KBM-7 (cell line): ENCODE measurements at places on chromosomes 11 and 22.
A peak's percentile ranks its signal among the peaks of the same experiment; 100 is the strongest.

- no peak for DNase-seq
Measured at GRCh38 chr11:86933891-86934581, 21.2 kb downstream of the FZD4 start.

DNA sequence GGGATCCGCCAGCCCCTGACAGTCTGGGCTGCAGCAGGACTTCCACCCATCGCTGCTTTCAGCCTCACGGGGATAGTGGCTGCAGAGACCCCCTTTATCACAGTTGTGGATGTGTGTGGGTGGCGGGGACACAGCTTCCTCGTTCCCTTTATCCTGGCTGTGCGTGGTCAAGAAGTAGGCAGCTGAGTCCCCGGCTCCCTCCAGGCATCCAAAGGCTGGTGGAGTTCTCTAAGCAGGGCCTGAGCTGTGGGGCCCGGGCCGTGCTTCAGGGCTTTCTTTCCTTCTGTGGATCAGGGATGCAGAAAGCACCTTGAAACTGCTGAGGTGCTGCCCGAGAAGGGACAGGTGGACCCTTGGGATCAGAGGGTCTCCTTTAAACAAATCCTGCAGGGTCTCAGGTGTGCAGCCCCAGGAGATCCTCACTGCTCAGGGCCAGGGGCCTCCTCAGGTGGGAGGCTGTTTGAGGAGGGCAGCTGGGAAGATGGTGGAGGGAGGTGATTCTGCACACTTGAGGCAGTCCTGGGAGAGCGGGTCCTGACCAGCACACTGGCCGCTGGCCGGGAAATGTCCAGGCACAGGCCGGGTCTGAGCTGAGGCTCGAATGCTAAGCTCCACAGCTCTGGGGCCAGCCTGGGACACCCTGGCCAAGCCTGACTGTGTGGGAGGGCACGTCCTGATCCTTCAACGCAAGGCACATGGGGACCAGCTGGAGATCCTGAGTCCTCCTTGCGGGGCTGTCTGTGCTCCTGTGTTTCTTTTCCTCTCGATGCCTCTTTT is 1024.3 kb downstream of the BRD1 start:
- no peak for DNase-seq

- no peak for DNase-seq
Measured at GRCh38 chr11:104148074-104148473, 15.9 kb downstream of the PDGFD start.

- DNase-seq = no peak
Measured at GRCh38 chr11:111731821-111732220, 34.4 kb downstream of the PPP2R1B start.

- no peak for DNase-seq
Measured at GRCh38 chr11:15754221-15754620, 602.1 kb downstream of the SOX6 start.

DNA sequence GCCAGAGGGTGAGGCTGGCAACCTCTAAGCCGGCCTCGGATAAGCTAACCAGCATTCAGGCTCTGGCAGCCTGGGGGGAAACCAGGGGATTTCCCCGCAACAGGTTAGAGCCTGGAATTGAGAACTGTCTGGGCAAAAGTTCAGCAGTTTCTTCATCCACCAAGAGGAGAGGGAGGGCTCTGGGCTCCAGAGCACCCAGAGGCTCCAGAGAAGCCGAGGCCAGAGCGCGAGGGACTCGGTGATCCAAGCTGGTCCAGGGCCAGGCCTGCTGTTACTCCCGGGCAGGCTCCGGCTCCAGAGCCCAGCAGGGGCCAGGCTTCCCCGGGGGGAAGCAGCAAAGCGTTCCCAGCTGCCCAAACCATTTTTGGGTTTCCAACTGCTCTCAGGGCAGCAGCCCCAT is 13.3 kb upstream of the SH3BP1 start:
- DNase-seq = no peak

DNA sequence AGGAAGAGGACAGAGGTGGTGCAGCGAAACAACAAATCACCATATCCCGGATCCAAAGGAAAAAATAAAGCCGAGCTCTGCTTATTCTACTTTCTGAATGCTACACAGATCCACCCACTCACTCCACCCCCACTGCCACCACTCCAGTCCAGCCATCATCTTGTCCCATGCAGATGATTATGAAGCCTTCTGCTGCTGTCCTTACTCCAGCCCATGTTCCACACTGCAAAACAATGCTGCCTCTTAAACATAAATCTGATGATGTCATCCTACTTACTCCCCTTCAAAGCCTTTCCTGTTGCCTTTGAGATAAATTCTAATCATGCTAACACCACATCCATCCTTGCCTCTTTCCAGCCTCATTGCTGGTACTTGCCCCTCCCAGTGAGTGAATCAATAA is 6.5 kb upstream of the DRD2 start:
- no peak for DNase-seq

GRCh38 chr11:71282581-71283351 is 30.4 kb upstream of the SHANK2 start:
- no peak for DNase-seq

DNA sequence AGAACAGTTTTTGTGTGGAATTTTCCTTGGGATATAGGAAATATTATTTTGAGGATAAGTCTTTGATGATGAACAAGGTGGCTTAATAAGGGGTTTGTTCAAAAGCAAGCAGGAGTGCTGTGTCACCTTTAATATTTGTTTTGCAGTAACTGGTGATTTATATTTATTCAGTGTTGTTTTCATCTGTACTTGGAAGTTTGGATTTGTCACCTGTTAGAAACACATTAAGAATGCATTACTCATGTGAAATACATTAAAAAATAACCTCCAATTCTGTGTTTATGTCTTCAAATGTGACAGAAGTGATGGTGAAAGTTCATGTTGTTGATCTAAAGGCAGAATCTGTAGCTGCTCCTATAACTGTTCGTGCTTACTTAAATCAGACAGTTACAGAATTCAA is 70.5 kb downstream of the DKK3 start:
- no peak for DNase-seq

DNA sequence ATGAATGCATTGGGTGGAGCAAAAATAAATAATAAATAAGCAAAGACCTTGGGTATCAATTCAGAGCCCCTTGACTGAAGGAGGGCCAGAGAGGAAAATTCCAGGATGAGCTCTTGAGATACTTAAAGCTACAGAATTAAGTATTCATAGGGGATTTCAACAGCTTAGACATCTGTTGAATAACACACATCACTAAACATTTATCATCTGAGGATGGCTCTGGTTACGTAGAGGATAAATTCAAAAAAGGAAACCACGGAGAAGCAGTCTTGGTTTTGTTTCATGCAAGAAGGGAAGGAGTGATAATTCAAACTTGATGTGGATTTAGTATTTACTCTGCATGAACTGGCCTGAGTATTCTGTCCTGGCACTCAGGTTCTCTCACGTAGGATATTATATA is 29.8 kb downstream of the ARHGAP42 start:
- DNase-seq = no peak

DNA sequence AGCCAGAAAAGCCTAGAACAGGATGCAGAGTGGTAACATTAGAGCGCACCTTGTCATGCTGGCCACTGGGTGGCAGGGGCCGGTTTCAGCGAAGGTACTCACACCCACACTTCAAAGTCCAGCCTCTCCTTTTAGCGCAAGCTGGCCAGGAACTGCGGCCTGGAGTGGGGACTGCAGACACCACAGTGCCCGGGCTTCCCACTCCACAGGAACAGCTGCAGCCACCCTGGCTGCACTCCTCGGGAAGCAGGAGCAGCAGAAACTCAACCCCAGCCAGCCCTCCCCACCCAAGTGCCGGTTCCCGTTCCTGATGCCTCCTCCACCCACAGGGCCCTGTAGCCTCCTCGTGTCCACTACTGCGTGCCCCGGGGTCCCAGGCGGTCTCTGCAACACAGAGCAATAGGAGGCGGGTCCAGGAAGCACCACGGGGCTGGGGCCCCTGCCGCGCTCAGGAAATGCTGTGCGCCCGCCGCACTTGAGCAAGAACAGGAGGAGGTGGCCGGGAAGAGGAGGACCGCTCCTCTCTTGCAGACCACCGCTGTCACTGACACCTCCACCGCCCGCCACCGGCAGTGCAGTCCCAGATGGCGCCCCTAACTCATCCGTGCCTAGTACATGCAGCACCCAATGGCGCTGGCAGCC is 2.2 kb downstream of the RFPL2 start:
- DNase-seq = peak; percentile 50

DNA sequence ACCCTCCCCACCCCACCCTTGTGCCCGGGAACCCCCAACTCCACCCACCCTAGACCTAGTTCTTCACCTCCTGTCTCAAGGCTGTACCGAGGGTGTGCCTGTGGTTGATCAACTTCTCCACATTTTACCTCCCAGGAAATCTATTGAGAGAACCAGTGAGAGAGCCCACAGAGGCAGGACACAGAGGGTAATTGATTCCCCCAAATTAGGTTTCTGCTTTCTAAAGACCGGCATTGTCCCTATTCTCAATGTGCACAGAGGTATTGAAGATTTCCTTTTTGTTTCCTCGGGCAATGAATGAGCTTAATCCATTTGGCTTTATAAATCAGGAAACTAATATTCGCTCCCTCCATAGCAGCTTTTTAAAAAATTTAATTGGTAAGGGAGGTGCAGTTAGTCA is 6.0 kb upstream of the LMO1 start:
- no peak for DNase-seq

GRCh38 chr11:86292912-86293616 is 9.0 kb upstream of the HIKESHI start:
- DNase-seq = no peak

- no peak for DNase-seq
Measured at GRCh38 chr11:19756675-19757475, 44.2 kb downstream of the NAV2 start.

GRCh38 chr22:45441138-45441537 is 27.6 kb downstream of the RIBC2 start:
- peak; percentile 35 for DNase-seq

DNA sequence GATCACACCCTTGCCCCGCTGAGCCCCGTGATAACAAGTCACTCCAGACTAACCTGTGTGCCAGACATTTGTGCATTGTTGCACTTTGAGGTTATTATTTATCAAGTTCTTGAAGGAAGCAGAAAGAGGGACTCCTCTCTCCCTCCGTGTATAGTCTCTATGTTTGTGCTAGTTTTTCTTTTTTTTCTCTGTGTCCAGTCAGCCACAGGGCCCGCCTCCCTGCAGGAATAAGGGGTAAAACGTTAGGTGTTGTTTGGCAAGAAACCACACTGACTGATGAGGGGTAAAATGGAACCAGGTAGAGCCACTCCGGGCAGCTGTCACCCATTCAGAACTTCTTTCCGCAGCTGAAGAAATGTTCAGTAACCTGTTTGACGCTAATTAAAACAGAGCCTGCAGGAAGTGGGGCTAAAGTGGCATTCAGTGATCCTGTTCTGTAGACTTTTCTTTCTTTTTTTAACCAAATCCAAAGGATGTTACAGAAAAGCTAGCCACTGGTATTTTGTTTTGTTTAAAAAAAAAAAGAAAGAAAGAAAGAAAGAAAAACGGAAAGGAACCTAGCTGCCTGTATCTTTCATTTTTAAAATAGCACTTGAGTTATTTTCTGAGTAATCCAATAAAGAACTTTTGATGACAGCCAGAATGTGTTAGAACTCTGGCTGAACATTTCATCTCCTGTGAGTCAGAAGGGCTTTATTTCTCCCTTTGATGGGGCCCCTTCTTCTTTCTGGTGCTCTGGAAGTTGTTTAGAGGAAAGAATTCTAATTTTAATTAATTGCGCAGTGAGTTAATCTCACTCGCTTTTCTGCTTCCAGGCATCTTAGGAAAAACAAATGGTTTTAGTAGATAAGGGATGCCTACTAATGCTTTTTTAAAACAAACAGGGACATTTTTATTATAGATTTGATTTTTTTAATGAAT is 58.2 kb downstream of the COMMD9 start:
- no peak for DNase-seq

DNA sequence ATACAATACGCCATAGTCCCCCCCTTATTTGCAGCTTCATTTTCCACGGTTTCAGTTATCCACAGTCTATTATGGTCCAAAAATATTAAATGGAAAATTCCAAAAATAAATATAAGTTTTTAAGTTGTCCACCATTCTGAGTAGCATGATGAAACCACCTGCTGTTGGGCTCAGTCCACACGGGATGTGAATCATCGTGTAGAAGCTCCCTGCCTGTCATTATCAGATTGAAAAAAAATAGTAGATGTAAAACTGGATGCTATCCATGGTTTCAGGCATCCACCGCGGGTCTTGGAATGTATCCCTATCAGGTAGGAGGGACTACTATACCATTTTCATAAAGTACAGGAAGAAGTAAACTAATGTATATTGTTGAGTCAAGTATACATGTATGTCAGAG is 127.4 kb downstream of the TTC17 start:
- no peak for DNase-seq

DNA sequence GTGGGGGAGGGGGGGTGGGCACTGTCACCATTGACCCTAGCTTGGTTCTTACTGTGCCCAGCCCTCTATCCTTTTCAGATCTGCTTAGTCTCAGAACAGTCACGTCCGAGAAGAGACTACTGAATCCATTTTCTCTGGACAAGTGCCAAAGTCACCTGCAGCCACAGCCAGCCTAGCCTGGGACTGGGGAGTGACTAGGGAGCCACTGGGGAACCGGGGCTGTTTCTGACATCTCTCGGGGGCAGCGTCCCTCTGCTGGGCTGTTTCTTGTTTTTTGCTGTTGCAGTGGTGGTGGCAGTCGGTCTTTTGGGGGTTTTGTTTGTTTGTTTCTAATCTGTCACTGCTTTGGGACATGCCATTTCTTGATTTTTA is 8.7 kb downstream of the SLC37A2 start:
- no peak for DNase-seq

DNA sequence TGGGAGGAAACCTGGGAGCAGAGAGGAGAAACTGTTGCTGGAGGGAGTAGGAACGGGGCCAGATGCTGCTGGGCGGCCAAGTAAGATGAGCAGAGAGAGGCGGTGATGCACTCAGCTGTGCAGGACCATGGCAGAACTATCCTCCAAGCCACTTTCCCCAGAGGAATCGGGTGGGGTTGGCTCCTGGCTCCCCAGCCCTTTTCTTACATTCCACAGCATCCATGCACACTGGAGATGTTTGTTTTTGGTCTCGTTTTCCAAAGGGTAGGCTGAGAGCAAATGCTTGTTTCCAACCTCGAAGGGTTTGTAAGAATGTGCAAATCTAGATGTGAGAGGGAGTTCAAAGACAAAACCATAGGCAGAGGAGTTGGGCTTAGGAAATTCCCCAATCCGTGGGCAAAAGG is 73.2 kb downstream of the DBX1 start:
- DNase-seq = no peak

- no peak for DNase-seq
Measured at GRCh38 chr22:19853879-19854777, 546 bp downstream of the GNB1L start.

- no peak for DNase-seq
Measured at GRCh38 chr11:3043315-3043871, 13.8 kb downstream of the CARS1 start.

- DNase-seq = no peak
Measured at GRCh38 chr11:44467413-44467812, 98.0 kb upstream of the CD82 start.

GRCh38 chr11:123076484-123076883 is 14.5 kb upstream of the HSPA8 start:
- no peak for DNase-seq

- DNase-seq = no peak
Measured at GRCh38 chr11:126186025-126186698, 25.3 kb downstream of the RPUSD4 start.
